ENCODE measurements at places on chromosomes 3 and 15.
A peak's percentile ranks its signal among the peaks of the same experiment; 100 is the strongest.

GRCh38 chr3:99925584-99926230 lies 108.0 kb downstream of the CMSS1 start:
- DNase-seq, result no peak

DNA sequence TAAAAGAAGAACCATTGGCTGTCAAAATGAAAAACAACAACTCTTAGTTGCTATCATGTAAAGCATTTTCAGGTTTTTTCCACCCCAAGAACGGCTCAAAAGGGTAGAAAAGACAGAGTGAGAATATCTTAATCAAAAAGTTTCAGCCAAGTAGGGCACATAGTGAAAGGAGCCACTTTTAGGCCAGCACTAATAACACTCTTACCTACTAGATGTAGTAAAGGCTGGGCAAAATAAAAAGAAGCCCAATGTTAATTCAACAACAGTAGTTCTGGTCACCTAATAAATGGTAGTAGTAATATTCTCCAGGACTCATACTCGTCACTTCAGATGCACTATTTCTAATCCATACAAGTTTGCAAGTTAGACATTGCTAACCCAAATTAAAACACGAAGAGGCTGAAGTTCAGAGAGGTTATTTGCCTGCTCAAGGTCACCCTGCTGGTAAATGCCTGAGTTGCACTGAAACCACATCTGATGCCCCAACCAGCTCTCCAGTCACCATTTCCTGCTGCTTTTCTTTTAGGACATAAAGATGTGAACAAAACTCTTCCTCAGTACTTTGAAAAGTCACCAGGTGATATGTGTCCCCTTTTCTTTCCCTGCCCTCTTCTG lies 7.5 kb downstream of the GOLIM4 start:
- DNase-seq, result no peak

- no peak for DNase-seq
These were observed 69.2 kb downstream of the LIPC start for GRCh38 chr15:58501006-58501405.

DNA sequence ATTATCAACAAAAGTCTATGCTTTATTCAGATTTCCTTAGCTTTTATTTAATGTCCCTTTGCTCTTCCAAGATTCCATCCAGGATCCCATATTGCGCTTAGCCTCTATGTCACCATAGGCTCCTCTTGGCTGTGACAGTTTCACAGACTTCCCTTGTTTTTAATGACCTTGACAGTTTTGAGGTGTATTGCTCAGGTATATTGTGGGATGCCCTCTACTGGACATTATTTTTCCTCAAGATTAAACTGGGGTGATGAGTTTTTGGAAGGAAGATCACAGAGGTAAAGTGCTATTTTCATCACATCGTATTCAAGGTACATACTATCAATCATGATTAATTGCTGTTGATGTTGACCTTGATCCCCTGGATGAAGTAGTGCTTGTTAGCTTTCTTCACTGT lies 99.1 kb upstream of the SMAD3 start:
- no peak for DNase-seq

GRCh38 chr3:28844298-28845005 lies 436.4 kb upstream of the RBMS3 start:
- DNase-seq, result no peak

GRCh38 chr15:40338041-40338657 lies 2.6 kb downstream of the CCDC9B start:
- DNase-seq, result peak; percentile 89

Data from stimulated activated CD4-positive, alpha-beta T cell treated with anti-CD3 and anti-CD28 coated beads, Interleukin-15, amount 100 ng/mL, for 24 hours (primary cell).